MCF 10A (cell line): ENCODE measurements at places on chromosomes 1 and 21.

DNA sequence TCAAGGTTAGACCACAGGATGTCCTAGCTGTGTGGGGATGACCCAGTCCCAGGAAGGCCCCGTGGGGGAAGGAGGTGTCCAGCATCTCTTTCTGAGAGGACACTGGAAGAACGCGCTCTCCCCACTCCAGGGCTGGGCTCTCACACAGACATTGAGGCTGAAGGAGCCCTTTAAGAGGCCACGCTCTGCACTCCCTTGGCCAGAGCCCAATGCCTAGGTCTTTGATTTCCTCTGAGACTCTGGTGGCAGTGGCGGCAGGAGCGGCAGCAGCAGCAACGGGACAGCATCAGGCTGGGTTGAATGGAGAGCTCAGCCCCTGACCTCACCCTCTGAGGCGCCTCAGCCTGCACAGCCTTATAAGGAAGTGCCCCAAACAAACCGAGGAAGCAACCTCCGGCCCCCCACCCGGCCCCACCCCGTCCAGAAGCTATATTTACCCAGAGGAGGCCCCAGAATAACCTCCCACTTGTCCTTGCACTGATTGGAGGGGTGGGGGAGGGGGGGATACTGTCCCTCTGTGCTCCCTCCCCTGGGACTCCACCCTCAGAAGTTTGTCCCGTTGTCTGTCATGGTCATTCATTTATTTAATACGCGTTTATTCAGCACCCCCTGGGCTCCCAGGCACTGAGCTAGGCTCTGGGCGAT, 12.3 kb downstream of the NES start:
- DNase-seq: no peak

- DNase-seq: no peak
These were observed 22.0 kb upstream of the FHAD1 start for GRCh38 chr1:15224974-15225373.

GRCh38 chr1:96649301-96649700, 72.3 kb upstream of the PTBP2 start:
- DNase-seq: no peak

- no peak for DNase-seq
These were observed 49.9 kb downstream of the PRKCZ start for GRCh38 chr1:2099886-2100779.

DNA sequence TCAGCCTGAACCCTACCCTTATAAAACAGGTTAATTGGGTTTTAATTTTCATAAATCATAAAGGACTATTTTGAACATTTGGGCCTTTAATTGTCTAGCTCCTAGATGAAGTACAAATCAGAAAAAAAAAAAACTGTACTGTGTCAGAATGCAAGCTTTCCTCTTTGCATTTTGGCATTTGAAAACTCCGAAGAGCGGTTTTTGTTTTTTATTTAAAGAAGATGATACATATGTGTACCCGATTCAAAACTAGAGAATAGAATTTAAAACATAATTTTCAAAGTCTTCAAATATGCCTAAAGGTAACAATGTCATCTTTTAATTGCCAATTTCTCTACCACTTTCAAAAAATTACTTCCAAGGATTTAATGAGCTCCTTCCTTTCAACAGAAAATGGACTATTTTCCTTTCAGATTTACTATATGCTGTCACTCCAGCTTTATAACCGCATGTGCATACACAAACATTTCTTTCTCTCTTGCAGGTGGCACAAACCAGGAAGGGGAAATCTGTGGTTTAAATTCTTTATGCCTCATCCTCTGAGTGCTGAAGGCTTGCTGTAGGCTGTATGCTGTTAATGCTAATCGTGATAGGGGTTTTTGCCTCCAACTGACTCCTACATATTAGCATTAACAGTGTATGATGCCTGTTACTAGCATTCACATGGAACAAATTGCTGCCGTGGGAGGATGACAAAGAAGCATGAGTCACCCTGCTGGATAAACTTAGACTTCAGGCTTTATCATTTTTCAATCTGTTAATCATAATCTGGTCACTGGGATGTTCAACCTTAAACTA, 33.7 kb downstream of the MRPL39 start:
- peak; percentile 70 for DNase-seq

DNA sequence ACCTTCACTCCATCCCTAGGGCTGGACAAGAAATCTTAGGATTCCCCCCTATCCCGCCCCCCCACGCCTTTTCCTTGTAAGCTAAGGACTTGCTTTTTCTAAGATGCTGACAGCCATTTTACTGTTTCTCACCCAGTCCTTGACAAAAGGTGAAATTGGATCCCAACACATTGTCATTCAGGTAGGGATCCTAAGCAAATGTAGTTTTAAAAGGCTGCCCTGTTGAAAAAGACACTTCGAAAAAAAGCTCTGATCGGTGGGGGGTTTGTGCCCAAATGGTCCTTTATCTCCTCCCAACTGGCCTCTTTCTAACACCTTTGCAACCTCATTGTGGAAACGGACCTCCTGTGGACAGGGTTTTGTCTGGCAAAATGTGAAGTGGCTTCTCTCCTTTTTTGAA, 2.9 kb downstream of the CACHD1 start:
- DNase-seq: no peak

DNA sequence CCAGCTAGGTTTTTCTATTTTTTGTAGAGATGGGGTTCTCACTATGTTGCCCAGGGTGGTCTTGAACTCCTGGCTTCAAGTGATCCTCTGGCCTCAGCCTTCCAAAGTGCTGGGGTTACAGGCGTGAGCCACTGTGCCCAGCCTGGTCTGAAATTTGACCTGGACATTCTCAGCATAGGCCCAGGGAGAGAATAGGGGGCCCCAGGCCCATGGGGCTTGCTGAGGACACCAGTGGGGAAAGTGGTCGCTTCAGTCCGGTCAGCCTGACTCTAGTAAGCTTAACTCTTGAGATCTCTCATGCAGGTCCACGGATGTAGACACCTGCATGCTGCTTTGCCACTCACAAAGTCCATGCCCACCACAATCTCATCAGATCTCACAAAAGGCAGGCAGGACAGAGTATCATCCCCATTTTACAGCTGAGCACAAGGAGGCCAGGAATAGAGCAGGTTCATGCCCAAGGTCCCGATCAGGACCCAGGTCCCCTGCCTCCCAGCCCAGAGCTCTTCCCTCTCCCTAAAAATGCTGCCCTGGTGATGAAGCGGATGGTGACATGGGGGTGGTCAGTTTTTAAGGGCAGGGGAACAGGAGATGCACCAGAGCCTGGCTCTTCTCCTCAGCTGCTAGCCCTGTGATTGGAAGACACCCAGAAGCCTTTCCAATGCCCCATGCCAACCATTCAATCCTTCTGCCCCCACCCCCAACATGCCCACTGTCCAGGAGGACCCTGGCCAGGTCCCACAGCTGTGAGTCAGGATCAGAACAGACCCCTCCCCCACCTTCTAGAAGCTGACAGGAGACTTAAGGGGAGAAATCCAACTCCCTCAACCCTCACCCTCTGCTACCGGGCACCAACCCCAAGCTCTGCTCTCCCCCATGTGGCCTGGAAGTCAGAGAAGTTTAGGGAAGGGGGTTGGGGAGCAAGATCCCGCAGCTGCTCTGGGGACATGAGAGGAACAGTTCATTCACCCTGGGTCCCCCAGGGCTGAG, 1.8 kb downstream of the FHL3 start:
- peak; percentile 28 for DNase-seq

- no peak for DNase-seq
These were observed 19.3 kb upstream of the DNAJC28 start for GRCh38 chr21:33510826-33511225.

- DNase-seq: no peak
These were observed 32.4 kb downstream of the ERICH3 start for GRCh38 chr1:74641161-74641560.

- DNase-seq: no peak
These were observed 57.3 kb upstream of the SSBP3 start for GRCh38 chr1:54463259-54464030.

DNA sequence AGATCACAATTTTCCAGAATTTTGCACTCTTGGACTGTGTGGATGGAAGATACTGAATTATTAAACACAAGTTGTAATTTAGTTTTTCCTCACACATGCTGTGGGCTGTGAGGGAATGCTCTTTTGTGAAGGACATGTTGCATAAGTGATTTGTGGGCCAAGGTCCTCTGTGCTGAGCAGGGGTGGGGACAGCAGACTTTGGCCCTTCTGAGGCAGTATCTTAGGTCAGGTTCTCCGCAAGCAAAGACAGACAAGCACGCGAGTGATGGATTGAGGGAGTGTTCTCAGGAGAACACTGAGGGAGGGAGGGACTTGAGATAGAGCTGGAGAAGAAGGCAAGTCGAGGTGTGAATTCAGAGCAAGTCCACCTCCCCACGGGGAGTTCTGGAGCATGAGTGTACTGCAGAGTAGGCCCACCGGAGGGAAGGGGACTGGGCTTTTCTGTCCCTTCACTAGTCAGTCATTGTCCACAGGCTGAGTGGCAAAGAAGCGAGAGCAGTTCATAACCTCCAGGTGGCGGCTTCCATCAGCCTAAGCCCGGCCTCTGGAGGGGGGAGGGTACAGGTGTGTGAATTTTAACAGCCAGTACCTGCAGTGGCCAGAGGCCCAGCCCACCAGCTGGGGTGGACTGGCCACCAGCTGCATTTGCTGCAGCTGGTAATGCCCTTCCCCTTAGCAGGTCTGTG, 19.1 kb upstream of the CD101 start:
- no peak for DNase-seq

- no peak for DNase-seq
These were observed 644.0 kb downstream of the AJAP1 start for GRCh38 chr1:5298376-5298775.

- no peak for DNase-seq
These were observed 129.6 kb downstream of the SYT2 start for GRCh38 chr1:202580619-202581018.

GRCh38 chr1:244409701-244410100, 42.0 kb downstream of the ADSS2 start:
- DNase-seq: no peak

GRCh38 chr1:9628541-9629444, 22.7 kb upstream of the PIK3CD start:
- DNase-seq: no peak

- DNase-seq: peak; percentile 64
These were observed 2.1 kb upstream of the AHDC1 start for GRCh38 chr1:27605796-27606707.

GRCh38 chr1:150981805-150982712, at the start of gene ANXA9:
ANXA9 (plus strand) TSS chr1:150982292; CDS start chr1:150983106, 814 bp downstream.
- no peak for DNase-seq

- no peak for DNase-seq
These were observed 15.6 kb upstream of the THEM4 start for GRCh38 chr1:151924691-151925587.

DNA sequence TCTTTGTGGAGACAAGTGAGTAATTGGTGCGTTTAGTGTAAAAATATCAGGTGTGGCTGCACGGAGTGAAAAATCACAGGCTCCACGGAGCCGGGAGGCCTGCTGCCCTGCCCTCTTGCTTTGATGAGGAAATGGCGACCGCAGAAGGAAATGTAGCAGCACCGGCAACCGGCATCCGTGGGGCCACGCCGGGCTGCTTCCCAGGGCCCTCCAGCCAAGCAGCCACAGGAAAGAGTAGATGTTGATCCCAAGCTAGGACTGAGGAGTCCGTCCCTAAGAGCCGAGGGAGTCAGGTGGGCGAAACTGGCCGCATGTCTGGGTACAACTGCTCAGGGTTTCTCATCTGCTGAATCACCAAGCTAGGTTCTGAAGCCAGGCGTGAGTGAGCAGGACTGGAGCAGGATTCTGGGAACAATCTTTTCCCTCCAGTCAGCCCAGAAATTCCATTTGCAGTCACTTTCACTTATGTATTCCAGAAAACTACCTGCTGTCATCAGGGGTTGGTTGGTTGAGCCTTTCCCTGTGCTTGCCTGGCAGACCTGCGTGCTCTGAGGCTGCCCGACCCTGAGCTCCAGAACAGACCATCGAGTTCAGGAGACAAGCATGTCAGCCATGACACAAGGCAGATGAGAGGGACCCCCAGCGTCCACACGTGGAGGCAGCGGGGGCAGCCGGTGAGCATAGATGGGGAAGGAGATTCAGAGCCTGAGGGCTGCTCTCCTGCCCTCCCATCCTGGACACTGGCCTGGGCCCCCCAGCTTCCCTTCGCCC, 5.8 kb upstream of the ITGB2 start:
- peak; percentile 62 for DNase-seq

DNA sequence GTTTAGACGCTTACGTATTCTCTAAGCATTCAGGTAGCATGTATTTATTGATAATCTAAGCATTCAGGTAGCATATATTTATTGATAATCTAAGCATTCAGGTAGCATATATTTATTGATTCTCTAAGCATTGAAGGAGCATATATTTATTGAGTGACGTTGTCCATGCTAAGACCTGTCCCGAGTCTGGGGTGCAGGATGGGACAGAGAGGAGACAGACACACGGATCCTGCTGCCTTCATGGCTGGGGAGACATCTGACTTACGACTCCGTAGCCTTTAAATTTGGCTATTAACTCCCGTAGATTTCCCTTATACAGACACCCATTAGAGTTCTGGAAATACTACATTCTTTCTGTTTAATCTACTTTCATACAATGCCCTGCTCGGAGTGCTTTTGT, 982 bp downstream of the SCCPDH start:
- DNase-seq: no peak

DNA sequence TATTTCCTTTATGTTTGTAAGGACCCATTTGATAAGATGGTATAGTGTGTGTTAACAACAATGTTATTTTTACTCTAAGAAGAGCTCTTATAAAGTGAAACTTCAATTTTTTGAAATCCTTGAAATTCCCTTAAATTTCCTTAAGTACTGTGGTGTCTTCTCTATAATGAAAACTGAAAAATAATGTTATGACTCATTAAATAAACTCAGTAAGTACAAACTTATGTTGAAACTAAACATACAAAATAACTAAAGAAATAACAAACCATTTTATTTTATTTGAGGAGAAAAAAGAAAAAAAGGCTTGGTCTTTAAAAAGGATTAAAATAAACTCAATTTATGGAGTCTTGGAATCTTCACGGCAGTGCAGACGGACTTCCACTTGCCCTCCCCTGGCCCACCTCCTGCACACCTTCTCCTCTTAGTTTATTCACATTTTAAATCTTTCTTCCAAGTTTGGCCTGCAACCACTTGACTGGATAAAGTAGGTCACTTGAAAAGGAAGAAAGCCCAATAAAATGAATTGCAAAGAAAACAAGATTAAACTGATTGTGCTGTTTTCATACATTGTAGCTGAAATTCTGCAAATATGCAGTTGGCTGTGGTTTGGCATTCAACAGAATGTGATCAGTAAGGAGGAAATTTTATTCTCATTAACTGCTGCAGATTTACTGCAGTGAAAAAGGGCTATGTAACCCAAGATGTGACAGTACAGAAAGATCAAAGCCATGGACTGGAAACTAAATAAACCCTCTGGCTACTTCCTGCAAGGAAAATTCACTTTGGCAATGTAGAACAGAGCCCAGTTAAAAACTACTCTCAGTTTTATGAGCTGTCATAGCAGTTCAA, 48.5 kb upstream of the SCYL3 start:
- peak; percentile 33 for DNase-seq

DNA sequence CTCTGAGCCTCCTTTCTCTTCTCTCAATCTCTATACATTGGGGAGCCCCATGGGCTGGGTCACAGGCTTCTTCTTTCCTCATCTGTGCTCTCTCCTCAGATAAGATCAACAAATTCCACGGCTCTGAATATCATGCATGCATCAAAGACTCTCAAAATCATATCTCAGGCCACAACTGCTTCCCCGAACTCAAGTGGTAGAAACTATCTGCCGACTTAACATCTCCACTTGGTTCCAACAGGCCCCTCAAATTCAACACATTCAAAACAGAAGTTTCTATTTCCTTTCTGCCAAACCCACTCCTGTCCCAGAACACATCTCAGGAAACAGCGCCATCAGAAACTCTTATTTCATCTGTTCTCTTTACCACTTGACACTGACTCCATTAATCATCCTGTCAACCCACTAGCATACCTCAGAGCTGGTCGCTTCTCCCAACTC, 16.7 kb downstream of the DDX59 start:
- no peak for DNase-seq

GRCh38 chr1:59831529-59831928, 16.8 kb downstream of the HOOK1 start:
- no peak for DNase-seq

- peak; percentile 38 for DNase-seq
These were observed 233.7 kb upstream of the NFIA start for GRCh38 chr1:60848583-60849188.
